HT1080 (cell line): ENCODE measurements at places on chromosomes 6 and 20. TPM values are rescaled to one million over a fixed set of nuclear protein-coding genes. Genes with fewer than 3 reads are reported as not detected.

Gene APCDD1L
- 0.27 and 1.0 TPM in 2 replicates for total RNA-seq

Gene MATN4
- total RNA-seq = 0.10 TPM in 1 of 2 replicates, not detected in the other

Gene FOXF2
- 6.8 and 10.0 TPM in 2 replicates for total RNA-seq

Gene CSE1L
- 172 and 185 TPM in 2 replicates for total RNA-seq
